ENCODE measurements at places on chromosomes 11 and 22.

- DNase-seq: no peak
Measured at GRCh38 chr11:6640036-6640984, 15.3 kb downstream of the DCHS1 start.

DNA sequence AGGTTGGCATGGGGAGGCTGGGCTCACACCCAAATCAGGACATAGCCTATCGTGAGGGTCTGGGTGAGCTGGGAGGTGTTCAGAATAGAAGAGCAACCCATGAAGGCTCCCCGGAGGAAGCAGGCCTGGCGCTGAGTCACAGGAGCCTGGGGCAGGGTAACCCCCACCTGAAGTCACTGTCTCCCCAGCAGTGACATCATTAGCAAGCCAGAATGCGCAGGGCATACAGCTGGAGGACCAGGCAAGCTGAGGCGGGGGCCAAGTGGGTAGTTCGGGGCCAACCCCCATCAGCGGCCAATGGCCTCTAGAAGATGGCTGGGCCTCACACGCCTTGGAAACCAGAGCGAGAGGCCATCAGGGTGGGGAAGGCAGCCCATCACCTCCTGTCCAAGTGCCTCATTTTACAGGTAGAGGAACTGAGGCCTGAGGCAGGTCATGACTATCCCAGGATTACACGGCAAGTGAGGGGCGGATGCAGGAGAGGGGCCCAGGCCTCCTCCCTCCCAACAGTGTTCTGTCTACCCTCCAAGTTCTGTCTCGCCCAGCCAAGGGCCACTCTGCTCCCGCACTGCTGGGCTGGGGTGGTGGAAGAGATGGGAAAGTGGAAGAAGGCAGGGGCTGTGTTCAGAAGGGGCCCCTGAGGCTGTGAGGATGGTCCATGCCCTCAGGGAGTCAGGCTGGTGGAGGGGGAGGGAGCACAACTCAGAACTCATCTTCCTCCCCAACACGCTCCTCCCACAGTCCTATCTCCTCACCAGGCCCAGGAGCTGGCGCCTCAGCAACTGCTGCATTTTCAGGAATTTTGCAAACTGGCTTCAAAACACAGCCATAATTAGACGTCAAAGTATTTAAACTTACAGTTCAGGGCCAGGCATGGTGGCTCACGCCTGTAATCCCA lies 24.6 kb downstream of the RPL3 start:
- DNase-seq: no peak

GRCh38 chr22:25942115-25942855 lies 200.3 kb downstream of the MYO18B start:
- DNase-seq: no peak

GRCh38 chr11:119376197-119376847 lies 5.2 kb downstream of the USP2 start:
- DNase-seq: no peak

DNA sequence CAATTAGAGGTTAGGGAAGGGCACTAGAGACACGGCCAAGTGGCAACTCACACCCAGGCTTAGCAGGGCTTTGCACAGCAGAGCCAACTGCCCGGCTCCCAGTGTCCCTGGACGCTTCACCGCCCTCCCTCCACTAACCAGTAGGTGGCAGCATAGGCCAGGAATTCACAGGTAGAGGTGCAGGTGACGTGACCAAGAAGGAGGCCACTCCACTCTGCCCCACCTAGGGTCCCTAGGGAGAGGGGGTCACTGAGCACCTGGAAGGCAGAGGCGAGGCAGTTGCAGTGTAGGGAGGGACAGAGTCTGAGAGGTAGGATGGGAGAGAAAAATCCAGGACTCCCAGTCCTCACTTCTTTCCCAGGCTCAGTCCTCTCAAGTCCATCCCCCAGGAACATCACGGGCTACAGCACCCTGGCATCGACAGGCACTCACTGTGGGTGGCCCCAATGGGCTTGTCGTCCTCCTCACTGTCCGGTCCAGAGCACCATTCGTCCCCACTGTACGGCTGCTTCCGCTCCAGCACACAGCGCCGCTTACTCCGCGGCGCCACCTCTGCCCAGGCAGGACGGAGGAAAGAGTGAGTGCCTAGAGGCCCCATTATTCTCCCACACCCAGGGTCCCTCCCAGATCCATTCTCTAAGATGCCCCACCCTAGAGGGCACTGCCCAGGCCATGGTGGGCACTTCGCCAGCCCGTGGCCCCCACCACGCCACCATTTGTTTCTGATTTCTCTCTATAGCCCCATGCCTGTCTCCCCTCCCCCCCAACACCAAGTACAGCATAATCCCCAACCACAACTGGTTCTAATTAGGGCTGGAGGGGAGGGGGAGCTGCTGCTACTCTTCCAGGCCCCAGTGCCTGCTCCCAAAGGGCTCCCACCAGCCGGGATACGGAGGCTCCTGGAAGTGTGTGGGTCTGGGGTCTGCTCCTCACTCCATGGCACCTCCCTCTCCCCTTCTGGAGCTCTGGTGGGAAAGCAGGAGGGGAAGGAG lies 18.4 kb downstream of the BCL9L start:
- no peak for DNase-seq

- DNase-seq: no peak
Measured at GRCh38 chr22:26461188-26461810, 22.3 kb downstream of the HPS4 start.

Measured in SIG-M5 (cell line).